ENCODE measurements at places on chromosomes 2 and 18.

DNA sequence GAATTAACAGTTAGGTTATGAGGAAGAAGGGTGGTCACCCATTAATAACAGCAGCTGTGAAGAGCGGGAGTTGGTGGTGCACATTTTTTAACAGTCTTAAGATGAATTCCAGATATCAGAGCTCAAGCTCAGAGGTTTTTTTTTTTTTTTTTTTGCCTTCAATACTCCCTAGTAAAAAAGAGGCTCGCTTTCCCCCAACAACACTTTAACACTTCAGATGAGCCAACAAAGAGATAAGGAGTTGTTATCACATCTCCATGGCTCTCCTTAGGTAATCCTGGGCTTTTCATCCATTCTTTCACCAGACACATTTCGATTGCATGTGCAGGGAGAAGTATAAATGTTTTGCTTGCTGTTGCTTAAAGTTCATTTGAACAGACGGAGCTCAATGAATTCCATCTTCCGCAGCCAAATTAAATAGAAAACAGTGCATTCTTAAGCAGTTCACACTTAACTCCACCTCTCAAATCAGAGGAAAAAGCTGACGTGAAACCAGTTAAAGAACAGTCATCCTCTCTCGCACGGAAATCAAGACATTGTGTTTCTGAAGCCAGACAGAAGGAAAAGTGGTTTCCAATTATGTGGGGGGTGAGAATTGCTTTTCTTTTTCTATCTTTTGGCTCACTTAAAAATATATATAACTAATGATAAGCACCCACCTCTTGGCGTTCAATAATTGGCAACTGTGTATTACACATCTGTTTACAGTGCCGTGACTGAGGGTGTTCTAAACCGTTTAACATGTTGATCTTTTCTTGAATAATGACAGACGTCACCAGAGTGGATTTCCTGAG lies 118.2 kb downstream of the ZNF521 start:
- no peak for DNase-seq

DNA sequence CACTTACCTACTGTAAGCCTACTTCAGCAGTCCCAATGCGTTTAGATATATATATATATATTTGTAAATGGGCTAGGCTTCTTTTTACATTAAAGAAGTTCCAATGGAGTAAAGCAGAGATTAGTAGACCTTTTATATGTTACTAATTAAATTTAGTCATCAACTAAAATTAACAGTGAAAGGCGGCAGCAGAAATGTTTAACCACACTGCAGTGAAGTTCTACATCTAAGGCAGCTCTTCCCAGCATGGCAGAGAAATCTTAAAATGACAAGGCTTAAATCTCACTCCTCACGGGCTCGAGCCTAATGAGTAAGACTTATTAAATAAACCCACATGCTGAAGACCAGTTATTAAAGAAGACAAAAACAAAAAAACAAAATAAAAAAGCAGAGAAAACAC lies 19.1 kb upstream of the KANSL1L start:
- DNase-seq, result no peak

- no peak for DNase-seq
Measured at GRCh38 chr2:240725671-240726070, 34.0 kb downstream of the AQP12A start.

DNA sequence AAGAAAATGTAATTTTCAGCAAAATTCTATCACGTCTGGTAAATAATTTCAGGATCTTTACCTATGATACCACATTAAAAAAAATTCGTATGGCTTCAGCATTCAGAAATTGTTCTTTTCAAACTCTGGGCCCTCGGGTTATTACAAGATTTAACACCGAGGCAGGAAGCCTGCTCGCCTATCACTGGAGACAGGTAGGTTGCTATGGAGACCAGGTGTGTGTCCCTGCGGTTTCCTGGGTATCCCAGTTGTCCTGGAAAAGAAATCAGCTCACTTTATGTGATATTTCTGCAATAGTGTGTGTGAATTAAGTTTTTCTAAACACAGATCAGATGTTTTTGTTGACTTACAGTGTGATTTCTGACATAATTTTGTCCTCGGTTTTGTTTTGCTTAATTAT lies 14.2 kb downstream of the HPCAL1 start:
- DNase-seq, result no peak

- DNase-seq, result no peak
Measured at GRCh38 chr18:68234131-68234530, 480.8 kb downstream of the TMX3 start.

- DNase-seq, result no peak
Measured at GRCh38 chr2:239167766-239168444, 232.9 kb downstream of the HDAC4 start.

GRCh38 chr18:45049578-45050319 lies 369.1 kb downstream of the SETBP1 start:
- no peak for DNase-seq
